ENCODE measurements at places on chromosomes 5 and 9.
A peak's percentile ranks its signal among the peaks of the same experiment; 100 is the strongest.

DNA sequence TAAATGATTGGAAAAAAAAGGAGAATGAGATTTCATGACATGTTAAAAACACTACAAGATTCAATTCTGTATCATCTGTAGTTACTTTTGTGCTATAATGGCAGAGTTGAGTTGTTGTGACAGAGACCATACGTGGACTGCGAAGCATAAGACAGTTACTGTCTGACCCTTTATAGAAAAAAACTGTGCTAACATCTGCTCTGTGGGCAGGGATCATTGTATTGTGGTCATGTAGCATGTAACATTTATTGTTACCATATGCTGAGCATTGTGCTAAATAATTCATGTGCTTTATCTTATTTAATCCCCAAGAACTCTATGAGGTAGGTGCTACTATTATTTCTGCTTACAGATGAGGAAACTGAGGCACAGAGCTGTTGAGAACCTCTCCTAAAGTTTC is 147.3 kb upstream of the HMHB1 start:
- no peak for DNase-seq

DNA sequence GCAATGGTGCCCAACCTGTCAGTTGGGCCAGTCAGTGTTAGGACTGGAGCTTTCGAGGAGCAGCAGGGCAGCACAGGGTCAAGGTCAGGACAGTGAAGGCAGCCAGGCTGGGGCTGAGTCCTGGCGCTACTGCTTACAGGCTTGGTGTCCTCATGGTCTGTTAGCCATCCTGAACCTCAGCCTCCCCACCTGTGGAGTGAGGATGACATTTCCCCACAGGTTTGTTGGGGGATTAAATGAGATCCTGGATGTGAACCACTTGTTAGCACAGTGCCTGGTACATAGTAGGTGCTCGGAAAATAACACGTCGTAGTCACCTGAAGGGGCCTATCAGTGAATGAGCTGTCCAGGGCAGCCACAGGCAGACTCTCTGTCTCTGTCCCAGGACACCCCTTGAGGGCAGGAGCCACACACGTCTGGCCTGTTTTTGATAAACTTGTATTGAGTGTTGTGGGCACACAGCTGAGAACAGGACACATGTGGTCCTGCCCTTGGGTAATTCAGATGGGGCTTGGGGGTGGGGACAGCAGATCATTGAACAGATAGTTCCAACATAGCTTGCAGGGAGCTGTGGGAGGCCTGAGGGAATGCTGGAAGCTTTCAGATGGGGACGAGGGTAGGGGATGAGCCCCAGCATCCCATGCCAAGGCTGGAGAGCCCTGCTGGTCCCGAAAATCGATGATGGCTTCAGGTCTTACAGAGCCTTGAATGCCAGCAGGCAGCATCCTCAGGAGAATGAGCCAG is 69.3 kb downstream of the AMBP start:
- DNase-seq, result no peak

- DNase-seq, result no peak
Measured at GRCh38 chr5:149129181-149129580, 12.1 kb upstream of the ABLIM3 start.

DNA sequence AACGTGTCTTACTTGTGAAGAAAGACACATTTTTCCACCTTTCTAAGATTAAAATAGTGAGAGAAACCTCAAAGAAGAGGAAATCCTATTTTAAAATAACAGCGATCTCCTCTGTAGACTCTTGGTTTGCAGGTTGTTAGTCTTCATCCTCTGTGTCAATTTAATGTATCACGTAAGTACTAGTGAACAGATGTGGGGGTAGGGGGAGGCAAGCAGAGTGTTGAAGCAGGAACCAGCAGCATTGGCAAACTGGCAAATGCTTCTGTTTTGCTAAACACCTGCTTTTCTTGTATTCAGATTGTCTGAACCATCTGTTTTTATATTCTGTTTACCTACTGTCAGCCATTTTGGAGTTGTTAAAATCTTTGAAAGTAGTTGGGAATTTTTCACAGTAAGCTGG is 159.3 kb upstream of the TLX3 start:
- no peak for DNase-seq

GRCh38 chr9:125525921-125526631 is 180.9 kb downstream of the MAPKAP1 start:
- DNase-seq, result no peak

- DNase-seq, result no peak
Measured at GRCh38 chr5:160961761-160962160, 109.8 kb upstream of the ATP10B start.

DNA sequence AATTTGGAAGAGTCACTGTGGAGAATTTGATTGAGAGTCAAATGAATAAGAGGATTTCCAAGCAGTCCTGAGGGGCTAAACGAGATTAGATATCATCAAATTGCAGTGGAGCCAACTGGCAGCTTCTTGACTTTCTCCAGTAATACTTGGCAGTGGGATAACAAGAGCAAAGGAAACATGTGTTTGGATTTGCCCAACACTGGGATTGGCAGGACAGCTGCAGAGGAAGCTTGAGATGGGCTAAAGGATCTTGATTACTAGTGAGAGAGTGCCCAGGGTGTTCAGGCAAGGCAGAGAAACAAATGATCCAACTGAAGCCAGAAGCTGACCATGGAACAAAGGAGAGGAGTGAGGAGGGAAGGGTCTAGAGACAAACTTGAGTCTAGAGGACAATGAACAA is 356.0 kb upstream of the ISL1 start:
- no peak for DNase-seq

GRCh38 chr5:1820926-1821325 is 19.7 kb downstream of the NDUFS6 start:
- DNase-seq, result no peak

DNA sequence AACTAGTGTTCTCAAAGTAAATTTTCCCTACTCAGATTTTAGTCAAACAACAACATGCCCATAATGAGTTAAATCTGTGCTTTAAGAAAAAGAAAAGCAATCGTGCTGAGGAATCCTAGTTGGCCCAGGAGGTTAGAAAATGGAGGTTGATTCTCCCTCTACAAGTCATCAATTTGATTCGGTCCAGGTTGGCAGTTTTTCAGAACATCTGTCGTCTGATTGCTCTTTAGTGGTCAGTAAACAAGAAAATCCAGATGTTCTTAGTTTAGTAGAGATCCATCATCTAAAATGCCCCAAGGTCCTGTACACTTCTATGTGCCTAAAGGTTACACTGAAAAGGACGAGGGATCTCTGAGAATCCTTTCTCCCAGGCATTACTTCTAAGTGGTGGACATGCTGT is 659.2 kb downstream of the MTRR start:
- DNase-seq, result no peak

DNA sequence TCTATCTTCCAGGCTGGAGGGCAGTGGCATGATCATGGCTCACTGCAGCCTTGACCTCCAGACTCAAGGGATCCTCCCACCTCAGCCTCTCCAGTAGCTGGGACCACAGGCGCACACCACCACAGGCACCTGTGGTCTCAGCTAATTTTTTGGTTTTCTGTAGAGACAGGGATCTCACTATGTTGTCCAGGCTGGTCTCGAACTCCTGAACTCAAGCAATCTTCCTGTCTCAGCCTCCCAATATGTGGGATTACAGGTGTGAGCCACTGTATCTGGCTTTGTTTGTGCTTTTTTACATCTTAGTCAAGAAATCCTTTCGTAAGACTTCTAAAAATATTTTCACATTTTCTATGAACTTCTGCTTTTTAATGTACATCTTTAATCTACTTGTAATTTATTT is 116.9 kb downstream of the DENND1A start:
- no peak for DNase-seq

DNA sequence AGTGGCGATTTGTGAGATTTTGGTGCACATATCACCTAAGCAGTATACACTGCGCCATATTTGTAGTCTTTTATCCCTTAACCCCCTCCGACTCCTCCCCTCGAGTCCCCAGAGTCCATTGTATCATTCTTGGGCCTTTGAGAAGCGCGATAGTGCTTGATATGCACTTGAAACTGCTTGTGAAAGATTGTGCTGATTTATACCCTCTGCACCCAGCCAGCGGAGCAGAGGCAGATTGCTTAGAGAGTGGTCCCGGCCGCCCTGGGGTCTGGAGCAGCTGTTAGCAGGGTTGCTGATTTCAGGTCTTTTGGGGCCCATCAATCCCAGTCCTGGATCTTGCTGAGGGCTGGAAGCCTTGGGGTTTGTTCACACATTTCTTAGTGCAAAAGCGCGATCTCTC is 13.0 kb upstream of the FAM240B start:
- DNase-seq, result no peak

DNA sequence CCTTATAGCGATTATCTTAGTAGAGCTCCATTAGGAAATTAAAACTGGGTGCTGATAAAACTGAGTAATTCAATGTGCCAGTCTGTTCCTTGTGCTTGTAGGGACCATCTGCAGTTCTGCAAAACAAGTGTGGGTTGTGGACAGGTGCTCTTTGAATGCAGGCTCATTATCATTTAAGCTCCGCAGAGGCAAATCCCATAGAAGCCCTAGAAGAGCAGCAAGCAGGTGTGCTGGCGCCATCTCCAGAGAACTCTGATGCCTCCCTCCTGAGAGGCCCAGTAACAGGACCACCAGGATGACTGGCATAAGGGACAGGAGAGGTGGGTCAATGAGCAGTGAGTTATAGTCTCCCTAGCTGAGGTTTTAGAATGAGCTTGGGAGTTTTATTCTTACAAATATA is 1342.4 kb upstream of the DMAC1 start:
- no peak for DNase-seq

DNA sequence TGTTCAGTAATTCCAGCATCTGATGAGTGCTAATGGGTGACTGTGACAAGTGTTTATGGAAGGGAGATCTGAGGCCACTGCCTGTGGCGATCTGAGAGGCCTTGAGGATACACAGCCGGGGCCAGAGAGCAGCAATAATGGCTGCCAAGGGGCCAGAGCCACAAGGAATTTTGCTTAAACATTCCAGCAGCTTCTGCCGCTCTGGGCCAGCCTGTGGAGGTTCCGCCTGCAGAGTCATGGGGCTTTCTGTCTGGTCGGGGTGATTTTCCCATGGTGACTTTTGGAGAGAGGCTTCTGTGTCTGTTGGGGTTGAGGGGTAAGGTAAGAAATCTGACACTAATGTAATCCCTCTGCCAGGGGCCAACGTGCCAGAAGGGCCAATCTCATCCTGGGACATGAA is 353.5 kb downstream of the ADAMTS6 start:
- DNase-seq, result no peak

GRCh38 chr9:131674425-131675421 is 65.2 kb downstream of the RAPGEF1 start:
- DNase-seq, result no peak

GRCh38 chr5:129410488-129410887 is 49.6 kb upstream of the ADAMTS19 start:
- DNase-seq, result no peak

GRCh38 chr9:15361737-15362136 is 54.7 kb upstream of the TTC39B start:
- DNase-seq, result no peak

GRCh38 chr5:16809395-16810207 is 126.5 kb downstream of the MYO10 start:
- DNase-seq, result no peak

GRCh38 chr9:15295761-15296405 is 11.1 kb downstream of the TTC39B start:
- DNase-seq, result peak; percentile 15

DNA sequence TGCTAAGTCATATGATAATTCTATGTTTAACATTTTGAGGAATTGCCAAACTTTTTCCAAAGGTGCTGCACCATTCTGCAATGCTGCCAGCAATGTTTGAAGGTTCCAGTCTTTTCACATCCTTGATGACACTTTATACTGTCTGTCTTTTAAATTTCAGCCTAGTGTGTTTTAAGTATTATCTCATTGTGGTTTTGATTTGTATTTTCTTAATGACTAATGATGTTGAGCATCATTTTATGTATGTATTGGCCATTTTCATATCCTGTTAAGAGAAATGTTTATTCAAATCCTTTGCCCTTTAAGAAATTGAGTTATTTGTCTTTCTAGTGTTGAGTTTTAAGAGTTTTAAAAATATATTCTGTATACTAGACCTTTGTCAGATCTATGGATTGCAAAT is 5.0 kb upstream of the TEX48 start:
- no peak for DNase-seq

DNA sequence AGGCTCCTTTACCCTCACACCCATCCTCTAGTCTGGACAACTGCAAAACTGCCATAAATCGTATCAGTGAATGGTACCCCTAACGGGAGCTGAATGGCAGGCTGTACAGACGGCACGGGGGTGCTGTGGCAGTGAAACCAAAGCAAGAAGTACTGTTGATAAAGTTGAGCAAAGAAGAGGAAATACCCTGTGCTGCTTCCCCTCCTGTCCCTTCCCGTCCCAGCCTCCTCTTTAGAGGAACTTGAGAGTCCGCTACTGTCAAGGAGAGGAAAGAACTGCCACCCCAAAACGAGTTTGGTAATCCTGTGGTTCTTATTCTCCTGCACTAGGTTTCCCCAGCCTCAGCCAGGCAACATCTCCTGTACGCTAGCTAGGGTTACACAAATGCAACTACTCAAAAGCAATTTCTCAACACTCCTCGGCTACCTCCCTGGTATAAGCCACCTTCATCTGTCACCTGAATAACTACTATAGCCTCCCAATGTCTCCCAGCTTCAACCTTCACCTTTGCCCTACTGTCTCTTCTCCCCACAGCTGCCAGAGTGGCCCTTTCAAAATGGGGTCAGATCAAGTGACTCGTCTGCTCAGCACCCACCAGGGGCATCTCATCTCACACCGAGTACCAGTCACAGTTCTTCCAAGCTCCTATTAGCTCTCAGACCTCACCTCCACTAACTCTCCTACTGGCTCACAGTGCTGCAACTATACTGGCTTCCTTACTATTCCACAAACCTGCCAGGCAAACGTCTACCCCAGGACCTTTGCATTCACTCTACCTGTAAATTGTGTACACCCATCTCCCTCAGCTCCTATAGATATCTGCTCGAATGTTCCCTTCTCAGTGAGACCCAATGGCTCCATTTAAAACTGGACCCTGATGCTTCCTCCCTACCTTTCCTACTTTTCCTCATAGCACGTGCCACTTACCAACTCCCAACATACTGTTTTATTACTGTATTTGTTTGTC is 4.1 kb downstream of the GLRX start:
- DNase-seq, result peak; percentile 44

GRCh38 chr5:108765647-108766046 is 17.9 kb downstream of the FER start:
- DNase-seq, result no peak

DNA sequence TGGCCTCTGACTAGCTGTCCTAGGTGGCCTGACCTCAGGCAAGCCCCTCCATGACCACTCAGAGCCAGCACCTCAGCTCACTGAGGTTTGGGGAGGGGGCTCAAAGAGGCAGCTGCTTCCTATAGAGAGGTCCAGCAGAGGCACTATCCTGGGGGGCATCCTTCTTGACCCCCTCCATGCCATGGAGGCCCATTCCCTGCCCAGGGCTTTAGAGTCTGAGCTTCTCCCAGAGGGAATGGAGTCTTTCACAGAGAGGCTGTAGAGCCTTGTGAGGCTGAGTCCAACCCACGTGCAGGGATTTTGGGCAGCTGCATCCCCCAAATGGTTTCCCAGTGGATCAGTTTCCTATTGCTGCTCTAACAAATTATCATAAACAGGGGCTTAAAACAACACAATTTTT is 16.9 kb downstream of the IRF1 start:
- no peak for DNase-seq

Data from CD4-positive, alpha-beta T cell treated with Interleukin-6 for 4 hours (primary cell).